HAP-1 (cell line): ENCODE measurements at places on chromosomes 1 and 21.
A peak's percentile ranks its signal among the peaks of the same experiment; 100 is the strongest.

DNA sequence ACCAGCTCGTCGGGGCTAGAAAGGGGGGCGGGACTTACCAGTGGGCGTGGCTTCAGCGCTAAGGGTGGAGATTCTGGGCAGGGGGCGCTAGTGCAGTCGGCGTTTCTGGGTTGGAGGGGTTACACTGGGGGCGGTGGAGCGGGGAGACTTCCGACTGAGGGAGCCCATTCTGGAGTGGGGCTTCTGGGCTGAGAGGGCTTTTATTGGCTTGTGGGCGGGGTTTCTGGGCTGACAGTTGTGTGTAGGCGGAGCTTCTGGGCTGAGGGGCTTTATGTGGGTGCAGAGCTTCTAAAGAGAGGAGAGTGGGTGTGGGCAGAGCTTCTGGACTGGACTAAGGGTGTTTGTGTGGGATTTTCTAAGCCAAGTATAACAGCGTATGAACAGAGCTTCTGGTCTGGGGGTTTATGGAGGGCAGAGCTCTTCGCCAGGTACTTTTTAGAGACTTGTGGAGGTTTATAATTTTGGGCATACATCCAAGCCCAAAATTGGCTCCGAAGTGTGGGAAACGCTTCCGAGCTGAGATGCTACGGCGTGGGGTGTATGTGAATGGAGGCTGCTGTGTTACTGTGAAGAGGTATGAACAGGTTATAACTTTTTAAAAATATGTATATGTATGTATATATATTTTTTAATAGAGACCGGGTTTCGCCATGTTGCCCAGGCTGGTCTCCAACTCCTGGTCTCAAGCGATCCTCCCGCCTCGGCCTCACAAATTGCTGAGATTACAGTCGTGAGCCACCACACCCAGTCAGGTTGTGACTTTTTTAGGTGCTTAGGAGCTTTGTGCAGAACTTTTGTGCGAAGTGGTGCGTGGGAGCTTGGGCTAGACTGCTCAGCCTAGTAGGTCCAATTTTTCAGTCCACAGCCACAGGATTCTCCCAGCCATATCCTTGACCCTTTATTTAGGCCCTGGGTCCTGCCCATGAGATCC lies 825 bp downstream of the TMEM39B start:
- peak; percentile 62 for DNase-seq

DNA sequence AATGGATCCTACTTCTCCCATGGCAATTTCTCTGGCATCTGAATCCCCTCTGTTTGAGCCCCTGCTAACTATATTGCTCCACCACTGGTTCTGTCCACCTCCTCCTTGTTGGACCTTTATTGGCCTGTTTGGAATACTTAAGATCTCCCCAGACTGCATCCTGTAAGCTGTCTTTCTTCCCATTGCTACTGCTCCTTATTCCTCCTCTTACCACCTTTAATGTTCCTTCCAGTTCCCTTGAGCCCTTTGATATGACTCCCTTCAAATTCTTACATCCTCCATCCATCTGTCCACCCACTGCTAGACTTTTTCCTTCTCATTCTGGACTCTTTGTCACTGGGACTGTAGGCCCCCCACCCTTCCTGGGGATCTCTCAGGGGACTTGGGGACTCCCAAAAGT lies 31.0 kb downstream of the LRIG2 start:
- no peak for DNase-seq

- no peak for DNase-seq
Measured at GRCh38 chr1:67651031-67651430, 34.0 kb upstream of the GADD45A start.

DNA sequence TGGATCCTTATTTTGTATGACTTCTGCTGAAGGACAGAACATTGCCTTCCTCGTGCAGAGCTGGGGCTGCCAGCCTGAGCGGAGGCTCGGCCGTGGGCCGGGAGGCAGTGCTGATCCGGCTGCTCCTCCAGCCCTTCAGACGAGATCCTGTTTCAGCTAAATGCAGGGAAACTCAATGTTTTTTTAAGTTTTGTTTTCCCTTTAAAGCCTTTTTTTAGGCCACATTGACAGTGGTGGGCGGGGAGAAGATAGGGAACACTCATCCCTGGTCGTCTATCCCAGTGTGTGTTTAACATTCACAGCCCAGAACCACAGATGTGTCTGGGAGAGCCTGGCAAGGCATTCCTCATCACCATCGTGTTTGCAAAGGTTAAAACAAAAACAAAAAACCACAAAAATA lies 27.5 kb upstream of the KDM4A start:
- DNase-seq = no peak

- no peak for DNase-seq
Measured at GRCh38 chr1:99682291-99682751, 36.4 kb downstream of the PALMD start.

DNA sequence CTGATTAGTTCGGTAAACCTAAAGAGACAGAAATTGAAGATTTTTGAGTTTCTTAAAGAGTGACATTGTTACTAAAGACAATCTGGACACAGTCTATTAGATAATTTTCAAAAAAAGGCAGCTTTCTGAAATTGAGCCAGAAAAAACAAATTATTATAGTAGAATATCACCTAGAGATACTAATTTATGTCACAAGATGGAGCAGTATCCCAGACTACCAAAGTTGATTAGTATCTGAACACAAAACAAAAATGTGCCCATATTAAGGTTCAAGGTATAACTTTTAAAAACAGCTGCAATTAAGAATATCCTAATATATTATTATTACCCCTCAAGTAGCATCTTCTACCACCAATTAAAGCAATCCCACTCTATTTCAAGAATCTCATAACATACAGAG lies 40.5 kb upstream of the SYT2 start:
- no peak for DNase-seq

GRCh38 chr1:115557715-115558114 lies 84.1 kb upstream of the VANGL1 start:
- no peak for DNase-seq

DNA sequence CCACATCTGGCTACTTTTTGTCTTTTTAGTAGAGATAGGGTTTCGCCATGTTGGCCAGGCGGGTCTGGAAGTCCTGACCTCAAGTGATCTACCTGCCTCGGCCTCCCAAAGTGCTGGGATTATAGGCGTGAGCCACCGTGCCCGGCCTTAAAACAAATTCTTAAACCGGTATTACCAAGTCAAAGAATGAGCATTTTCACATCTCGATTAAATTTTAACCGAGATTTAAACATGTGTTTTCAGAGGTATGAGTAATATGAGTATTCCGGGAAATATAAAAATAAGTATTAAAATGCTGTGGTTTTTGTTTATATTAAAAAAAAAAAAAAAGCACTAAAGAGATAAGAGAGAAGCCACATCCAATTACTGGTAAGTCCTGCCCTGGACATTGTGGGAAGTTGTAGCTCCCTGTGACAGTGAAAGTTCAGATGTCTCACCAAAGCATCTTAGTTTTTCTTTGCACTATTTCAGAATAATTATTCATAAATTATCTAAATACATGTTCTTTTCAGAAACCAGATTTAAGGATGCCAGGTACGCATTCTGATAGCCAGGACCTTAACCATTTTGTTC lies 24.9 kb downstream of the ZNF281 start:
- DNase-seq = no peak

- no peak for DNase-seq
Measured at GRCh38 chr1:220888417-220888986, 9.3 kb downstream of the HLX start.

- no peak for DNase-seq
Measured at GRCh38 chr21:31517664-31518414, 141.7 kb upstream of the SOD1 start.

DNA sequence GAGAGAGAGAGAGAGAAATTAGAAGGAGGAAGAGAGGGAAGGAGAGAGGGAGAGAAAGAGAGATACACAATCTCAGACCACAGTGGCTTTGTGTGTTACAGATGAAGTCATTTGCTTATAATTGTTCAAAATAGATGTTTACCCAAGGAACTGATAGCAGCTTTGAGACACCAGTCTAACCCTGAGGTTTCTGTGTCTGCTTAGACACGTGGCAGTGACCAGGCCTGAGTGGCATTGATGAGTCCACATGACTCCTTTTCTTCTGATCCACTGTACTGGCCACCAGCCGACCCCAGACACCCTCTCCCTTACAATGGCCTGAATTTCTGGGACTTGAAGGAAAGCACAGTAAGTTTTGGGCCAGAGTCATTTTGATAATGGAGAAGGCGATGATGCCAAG lies 104.9 kb downstream of the DUSP10 start:
- no peak for DNase-seq

DNA sequence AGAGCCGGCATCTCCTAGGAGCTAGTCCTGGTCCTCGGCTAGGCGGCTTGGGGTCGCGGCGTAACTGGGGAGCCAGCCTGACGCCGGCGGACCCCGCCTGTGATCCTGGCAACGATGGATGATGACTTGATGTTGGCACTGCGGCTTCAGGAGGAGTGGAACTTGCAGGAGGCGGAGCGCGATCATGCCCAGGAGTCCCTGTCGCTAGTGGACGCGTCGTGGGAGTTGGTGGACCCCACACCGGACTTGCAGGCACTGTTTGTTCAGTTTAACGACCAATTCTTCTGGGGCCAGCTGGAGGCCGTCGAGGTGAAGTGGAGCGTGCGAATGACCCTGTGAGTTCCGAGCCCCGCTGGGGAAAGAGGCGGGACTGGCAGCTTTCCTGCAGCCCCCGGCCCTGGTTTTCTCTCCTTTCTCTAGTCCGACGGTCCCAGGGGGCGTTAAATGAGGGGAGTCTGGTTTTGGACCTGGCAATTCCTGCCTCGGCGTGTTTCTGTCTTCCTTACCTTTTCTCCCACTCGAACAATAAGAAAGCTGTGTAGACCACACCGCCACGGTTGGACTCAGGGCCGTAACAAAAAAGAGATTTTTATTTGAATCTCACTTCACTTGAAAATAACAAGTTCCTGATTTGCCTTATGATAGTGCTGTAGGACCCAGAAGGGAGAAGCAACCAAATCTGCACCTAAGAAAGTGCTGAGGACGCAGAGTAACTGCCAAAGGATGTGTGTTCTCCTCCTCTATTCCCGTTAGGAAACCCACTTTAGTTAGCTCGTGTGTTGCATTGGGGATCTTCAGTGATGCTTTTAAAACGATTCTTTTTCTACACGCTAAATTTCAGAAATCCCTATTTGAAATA lies at the start of gene SPRTN:
SPRTN (plus strand) TSS at position 24 of the 859 bp plus-strand sequence; CDS start at position 115, 91 bp downstream.
- peak; percentile 28 for DNase-seq
